ENCODE measurements at places on chromosomes 16 and 17. TPM values are rescaled to one million over a fixed set of nuclear protein-coding genes. Genes with fewer than 3 reads are reported as not detected.

HS3ST3A1 gene
- 4.5 TPM for polyA plus RNA-seq

CD300LF gene
- polyA plus RNA-seq: 0.38 TPM

ZG16 gene
- polyA plus RNA-seq: not detected

DLX3 gene
- 1.3 TPM for polyA plus RNA-seq

MYLK3 gene
- polyA plus RNA-seq: 0.86 TPM

NPIPB13 gene
- 11.1 TPM for polyA plus RNA-seq

HOXB4 gene
- 13.3 TPM for polyA plus RNA-seq

TPSG1 gene
- polyA plus RNA-seq: 0.30 TPM

CMTM2 gene
- polyA plus RNA-seq: 0.42 TPM

MT1A gene
- not detected for polyA plus RNA-seq
